T-helper 2 cell (primary cell): ENCODE measurements at places on chromosomes 5 and 9.

DNA sequence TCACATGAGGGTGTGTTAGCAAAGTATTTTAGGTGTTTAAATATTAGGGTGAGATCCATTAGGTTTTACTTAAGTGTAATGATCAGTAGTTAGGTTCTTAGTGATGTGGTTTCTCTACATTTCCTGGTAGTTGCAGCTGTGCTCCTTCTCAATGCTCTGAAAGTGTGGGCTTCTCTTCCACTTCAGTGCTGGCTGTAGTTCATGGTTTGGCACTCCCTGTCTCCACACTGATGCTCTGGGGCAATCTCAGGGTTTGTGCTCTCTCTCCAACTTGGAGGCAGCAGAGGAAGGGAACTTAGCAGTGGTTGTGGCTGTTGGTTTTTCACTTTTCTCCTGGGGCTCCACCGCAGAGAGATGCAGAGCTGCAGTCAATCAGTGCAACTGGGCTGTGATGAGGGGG, 507.5 kb downstream of the TMEM232 start:
- no peak for DNase-seq

GRCh38 chr9:27339661-27340284, 42.8 kb upstream of the EQTN start:
- no peak for DNase-seq

- DNase-seq, result no peak
Observed at GRCh38 chr9:19223724-19224123, 6.8 kb upstream of the DENND4C start.

DNA sequence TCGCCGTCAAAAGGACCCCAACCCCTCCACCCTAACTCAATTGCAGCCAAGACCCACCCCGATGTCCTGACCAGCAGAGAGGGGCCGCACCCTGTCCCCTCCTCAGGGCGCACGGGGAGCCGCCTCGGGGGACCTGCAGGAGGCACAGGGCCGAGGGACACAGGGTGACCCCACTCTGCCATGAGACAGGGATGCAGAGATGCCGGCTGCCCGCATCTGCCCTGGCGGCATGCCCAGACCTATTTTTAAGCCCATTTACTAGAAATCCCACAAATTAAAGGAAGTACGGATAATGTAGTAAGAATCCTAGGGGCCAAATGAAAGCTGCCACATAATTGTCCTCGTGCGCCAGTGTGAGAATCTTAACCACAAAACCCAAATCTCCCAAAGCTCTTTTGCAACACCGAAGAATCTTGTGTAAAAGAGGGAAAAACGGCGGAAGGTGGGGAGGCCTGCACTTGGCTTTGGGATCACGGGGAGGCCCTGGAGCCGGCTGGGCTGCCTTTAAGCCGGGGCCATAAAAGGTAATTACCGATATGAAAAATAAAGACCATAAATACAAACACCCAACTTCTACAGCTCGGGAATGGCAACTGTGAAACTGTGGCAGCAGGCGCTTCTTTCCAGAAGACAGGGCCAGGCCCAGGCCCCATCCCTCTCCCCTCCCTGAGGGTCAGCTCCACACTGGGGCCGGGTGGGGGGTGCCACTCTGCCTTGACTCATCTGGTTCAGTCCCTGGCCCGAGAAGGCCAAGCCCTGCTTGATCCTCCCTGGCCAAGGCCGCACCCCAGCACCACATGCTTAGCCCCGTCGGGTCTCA, 35.0 kb downstream of the NACC2 start:
- no peak for DNase-seq

DNA sequence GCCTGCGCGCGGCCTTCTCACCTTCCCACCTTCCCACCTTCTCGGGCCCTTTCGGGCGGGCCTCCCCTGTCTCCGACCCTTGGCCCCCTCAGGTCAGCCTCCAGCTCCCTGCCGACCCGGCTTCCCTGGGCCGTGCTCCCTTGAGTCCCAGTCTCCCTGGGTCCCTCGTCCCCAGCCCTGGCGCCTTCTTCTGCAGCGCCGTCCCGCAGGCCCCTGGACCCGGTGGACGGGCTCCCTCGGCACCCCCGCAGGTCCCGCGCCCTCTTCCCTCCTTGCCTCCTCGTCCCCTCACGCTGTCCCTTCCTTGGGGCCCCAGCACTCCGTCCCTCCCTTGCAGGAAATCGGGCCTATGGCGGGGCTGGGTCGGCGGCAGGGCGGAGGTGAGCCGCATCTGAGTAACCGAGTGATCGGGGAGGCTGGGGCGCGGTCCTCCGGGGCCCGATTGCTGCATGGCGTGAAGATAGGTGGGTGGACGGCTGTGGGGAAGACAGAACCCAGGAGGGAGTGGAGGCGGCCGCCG, 7.6 kb downstream of the ARPC5L start:
- peak; percentile 45 for DNase-seq
